ENCODE measurements at places on chromosomes 1 and 21. TPM values are rescaled to one million over a fixed set of nuclear protein-coding genes. Genes with fewer than 3 reads are reported as not detected.

Gene GADD45A
- 146 TPM for total RNA-seq

Gene TCHH
- under 0.01 TPM for total RNA-seq

Gene HCRTR1
- total RNA-seq = not detected

Gene LRRC38
- total RNA-seq = not detected

Gene ACOT11
- total RNA-seq = 6.0 TPM

Gene SPRR2F
- total RNA-seq = not detected

Gene ABCA4
- total RNA-seq = under 0.01 TPM

Gene BMP8B
- 1.3 TPM for total RNA-seq

Gene GPX7
- 1.7 TPM for total RNA-seq

Gene SIPA1L2
- total RNA-seq = 16.6 TPM

Gene AGMAT
- total RNA-seq = 1.6 TPM

Gene FAM151A
- not detected for total RNA-seq

Gene KCNA3
- not detected for total RNA-seq

Gene DENND2C
- total RNA-seq = 31.5 TPM

Gene ITLN2
- not detected for total RNA-seq

Gene PRKCZ
- total RNA-seq = 38.4 TPM

Gene SLC25A34
- under 0.01 TPM for total RNA-seq

Gene ITLN1
- total RNA-seq = not detected

All from bronchial epithelial cell (primary cell).